Fibroblast of mammary gland (primary cell): ENCODE measurements at places on chromosomes 12 and 14.
A peak's percentile ranks its signal among the peaks of the same experiment; 100 is the strongest.

DNA sequence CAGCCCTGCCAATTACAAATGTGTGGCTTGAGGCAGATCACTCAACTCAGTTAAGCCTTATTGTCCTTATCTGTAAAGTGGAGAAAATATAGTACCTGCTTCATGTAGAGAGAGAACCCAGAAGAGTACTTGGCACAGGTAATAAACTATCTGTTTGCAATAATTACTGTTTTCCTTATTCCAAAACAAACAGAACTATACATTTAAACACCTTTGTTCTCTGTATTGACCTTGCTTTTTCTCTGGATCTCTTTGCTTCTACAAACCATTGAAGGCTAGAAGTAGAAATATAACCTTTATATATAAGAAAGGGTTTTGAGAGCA lies 70.8 kb upstream of the SRSF5 start:
- no peak for DNase-seq

- peak; percentile 27 for DNase-seq
Observed at GRCh38 chr12:124883263-124884130, 19.8 kb upstream of the SCARB1 start.

DNA sequence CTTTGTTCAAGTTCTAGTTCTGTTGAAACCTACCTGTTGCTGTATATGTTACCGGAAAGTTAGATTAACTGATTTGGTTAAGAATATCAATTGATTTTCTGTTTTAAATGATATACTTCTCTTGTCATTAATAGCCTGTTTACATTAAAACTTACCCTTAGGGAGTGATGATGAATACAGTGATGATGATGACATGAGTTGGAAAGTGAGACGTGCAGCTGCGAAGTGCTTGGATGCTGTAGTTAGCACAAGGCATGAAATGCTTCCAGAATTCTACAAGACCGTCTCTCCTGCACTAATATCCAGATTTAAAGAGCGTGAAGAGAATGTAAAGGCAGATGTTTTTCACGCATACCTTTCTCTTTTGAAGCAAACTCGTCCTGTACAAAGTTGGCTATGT lies 33.0 kb downstream of the CAND1 start:
- peak; percentile 7 for DNase-seq

DNA sequence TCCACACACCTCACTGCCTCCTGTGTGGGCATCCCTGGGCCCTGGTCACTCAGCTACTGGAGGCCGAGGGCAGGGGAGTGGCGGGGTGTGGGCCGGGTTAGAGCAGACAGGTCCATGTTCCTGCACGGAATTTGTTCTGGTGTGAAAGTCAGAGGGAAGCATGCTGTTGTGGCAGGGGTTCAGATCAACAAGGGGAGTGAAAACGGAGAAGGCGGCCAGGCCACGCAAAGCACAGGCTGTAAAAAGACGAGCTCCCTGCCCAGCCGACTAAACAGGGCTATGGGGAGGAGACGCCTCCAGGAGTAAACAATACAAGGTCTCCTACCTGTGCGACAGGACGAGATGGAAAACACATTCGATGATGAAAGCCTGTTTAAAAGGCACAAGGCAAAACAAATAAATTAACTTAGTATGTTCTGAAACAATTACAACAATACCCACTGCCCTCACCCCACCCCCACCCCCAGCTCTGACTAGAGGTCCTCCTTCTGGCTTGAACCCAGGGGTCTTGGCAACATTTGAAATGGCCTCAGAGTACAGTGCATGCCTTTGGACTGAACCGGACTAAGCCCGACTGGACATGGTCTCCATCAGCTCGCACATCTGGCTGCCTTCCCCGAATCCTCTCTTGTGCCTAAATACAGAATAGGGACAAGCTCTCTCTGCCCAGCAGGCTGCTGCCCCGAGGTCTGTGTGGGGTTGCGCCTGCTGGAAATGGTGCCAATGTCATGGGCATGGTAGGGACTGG lies 274.9 kb upstream of the DIO3 start:
- no peak for DNase-seq

DNA sequence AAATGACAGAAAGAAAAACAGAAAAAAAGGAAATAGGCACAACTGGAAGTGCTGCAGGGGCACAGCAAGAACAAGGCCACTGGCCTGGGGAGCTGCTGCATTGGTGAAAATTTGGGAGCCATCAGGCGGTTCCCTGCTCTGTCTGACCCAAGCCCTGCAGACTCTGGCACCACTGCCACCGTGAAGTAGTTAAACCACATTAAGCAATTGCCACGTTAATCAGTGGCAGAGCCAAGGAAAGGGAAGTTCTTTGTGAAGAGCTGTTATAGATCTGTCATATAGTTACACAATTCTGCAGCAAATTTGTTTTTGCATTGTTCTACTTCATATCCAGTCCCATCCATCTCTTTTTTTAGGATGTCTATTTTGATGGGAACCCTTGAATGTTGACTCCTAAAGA lies 915.3 kb downstream of the FSCB start:
- no peak for DNase-seq

DNA sequence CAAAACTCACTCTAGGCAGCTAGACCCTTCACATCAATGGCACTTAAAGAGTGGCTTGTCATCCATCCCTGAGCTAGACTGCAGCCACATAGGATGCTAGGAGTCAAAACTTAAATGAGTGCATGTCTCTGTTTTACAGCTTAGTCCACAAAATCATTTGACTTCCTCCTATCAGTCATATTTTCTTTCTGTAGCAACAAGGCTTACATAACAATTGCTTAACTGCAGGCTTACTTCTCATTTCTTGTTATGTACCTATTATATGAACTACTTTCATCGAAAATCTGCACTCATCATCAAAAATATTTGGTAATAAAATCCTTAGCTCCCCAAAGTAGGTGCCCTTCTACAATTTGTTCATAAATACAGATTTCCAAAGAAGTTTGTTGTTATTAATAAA lies 30.1 kb downstream of the CLEC1A start:
- DNase-seq: no peak

GRCh38 chr12:89135976-89136634 lies 216.2 kb downstream of the DUSP6 start:
- DNase-seq: peak; percentile 86

DNA sequence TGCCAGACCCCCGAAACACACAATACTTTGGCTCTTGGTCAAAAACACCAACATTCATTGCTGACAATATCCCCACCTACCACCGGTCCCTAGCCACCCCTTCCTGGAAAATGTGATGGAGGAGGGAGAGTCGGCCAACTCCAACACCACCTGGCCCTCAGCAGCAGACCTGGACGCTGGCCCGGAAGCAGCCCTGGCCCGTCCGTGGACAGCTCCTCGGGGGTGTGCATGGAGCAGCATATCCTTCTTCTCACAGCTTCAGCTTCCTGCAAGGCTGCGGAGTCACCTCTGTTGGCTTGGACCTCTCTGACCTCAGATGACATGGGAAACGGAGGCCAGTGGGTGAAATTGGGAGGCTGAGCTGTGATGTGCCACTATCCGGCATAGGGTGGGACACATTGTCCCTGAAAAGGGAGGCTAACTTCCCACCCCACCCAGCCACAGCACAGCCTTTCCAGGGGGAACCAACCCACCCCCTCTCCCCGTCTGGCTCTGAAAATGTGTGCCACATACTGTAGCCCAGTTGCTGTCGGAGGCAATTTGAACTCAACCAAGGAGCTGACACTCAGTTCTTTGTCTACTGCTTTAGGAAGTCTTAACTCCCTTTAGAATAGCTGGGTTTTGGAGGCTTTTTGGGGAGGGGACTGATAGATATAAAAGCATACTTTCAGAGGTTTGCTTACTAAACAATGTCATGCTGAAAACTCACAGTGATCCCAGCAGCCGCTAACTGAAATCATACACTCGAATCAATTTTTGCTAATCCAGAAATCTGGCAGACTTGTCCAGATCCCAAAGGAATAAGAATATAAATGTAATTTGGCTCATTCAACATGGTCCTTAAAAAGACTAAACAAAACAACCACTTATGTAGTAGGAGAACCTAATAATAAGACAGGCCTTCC lies 43.1 kb upstream of the LTA4H start:
- DNase-seq: no peak

DNA sequence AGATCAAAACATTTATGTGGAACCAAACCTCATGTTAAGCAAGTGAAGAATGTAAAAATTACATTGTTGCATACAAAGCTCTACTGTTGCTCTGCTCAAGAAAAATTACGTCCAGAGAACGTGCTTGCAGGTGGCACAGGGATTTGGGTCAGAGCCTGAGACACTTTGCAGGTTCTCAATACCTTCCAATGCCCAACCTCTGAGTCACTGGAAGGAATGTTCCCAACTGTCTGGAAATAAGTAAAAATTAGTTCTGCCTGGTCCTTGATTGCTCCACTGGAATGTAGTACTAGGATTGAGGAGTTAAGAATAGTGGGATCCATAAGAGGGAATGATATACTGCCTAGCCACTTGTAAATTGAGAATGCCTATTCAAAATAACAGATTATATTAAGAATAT lies 2.8 kb upstream of the IFNG start:
- no peak for DNase-seq

GRCh38 chr14:99603471-99604277 lies at the start of gene CCDC85C:
Gene CCDC85C, minus strand, starts transcription at chr14:99604207. Its CDS starts 248 bp downstream, at chr14:99603959.
- DNase-seq: peak; percentile 17

GRCh38 chr12:19440019-19440858 lies 947 bp downstream of the AEBP2 start:
- DNase-seq: peak; percentile 53

- DNase-seq: no peak
Observed at GRCh38 chr12:86091681-86092080, 164.5 kb downstream of the MGAT4C start.

DNA sequence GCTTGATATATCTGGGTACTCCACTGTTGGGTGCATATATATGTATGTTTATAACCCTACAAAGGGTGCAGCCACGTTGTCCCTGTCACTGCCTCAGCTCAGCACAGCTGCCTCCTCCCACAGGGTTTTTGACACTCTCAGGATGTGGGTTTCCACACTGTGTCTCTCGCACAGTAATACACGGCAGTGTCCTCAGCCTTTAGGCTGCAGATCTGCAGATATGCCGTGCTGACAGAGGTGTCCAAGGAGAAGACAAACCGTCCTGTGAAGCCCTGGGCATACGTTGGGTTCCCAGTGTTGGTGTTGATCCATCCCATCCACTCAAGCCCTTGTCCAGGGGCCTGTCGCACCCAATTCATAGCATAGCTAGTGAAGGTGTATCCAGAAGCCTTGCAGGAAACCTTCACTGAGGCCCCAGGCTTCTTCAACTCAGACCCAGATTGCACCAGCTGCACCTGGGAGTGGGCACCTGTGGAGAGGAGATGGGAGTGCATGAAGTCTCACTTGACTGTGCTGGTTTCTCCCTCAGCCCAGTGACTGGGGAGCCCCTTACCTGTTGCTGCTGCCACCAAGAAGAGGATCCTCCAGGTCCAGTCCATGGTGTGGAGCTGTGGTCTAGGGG lies 498.7 kb downstream of the TMEM121 start:
- DNase-seq: no peak

GRCh38 chr14:39374851-39375250 lies 57.4 kb downstream of the FBXO33 start:
- DNase-seq: peak; percentile 83

- DNase-seq: no peak
Observed at GRCh38 chr12:30874455-30875321, 51.9 kb upstream of the TSPAN11 start.

DNA sequence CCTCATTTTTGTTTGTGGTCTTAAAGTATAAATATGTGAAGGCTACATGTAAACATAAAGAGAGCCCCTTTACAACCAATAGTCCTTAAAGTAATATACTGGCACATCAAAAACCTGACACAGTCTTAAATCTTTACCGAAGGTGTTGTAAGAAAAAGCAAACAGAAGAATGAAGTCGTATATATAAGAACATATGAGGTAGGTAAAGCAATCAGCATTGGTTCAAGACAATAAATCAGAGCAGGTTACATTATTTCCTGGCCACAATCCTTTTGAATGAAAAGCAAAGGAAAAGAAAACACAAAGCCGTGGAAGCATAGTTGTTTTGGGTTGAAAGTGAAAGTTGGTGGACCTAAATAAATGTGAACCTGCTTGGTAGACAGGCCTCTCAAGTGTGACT lies 183.7 kb upstream of the STXBP6 start:
- no peak for DNase-seq

- DNase-seq: peak; percentile 22
Observed at GRCh38 chr12:92543359-92543758, 159.4 kb upstream of the PLEKHG7 start.

DNA sequence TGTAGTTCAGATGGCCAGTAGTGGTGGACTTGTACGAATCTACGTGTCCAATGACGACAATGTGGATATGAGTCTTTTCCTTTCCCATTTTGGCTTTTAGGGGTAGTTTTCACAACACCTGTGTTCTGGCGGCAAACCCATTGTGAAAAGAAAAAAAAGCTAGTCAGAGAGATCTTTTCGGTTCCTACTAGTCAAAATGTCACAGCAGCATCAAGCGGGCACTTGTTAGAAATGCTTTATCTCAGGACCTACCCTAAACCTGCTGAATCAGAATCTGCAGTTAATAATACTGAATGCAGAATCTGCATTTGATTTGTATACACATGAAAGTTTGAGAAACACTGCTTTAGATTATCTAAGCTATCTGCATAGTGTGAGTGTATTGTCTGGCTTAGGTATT lies 18.3 kb downstream of the AEBP2 start:
- DNase-seq: no peak

GRCh38 chr12:11943919-11944700 lies 126.6 kb upstream of the BCL2L14 start:
- no peak for DNase-seq

- DNase-seq: peak; percentile 29
Observed at GRCh38 chr12:14442221-14442881, 76.9 kb downstream of the ATF7IP start.

GRCh38 chr14:27026097-27026496 lies 428.3 kb upstream of the NOVA1 start:
- DNase-seq: no peak
